ENCODE measurements at places on chromosomes 2 and 18.

DNA sequence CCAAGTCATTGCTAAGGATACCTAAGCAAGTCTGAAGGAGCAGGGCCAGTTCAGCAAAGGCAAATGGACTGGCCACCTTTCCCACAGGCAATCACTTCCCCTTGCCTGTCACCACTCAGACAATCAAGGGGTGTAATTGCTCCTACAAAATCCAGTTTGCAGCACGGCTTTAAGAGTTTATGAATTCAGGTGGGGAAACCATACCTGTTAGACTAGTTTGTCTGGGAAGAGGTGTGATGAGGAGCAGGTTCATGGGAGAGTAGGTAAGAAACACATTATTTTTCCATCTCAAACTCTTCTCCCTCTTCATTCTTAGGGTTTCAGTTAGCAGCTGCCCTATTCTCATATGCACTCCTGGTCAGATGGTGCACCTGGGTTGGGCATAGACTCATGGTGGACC, 102.5 kb downstream of the EVA1A start:
- DNase-seq: no peak

- no peak for DNase-seq
Observed at GRCh38 chr2:124810132-124810531, 785.0 kb downstream of the CNTNAP5 start.

- DNase-seq: no peak
Observed at GRCh38 chr2:144379851-144380311, 140.0 kb downstream of the ZEB2 start.

- no peak for DNase-seq
Observed at GRCh38 chr18:8519102-8519501, 90.1 kb upstream of the RAB12 start.

GRCh38 chr2:26033270-26033817, 540 bp upstream of the RAB10 start:
- DNase-seq: no peak

- DNase-seq: no peak
Observed at GRCh38 chr2:135066710-135067109, 14.6 kb downstream of the RAB3GAP1 start.

Data from stimulated activated CD8-positive, alpha-beta memory T cell treated with anti-CD3 and anti-CD28 coated beads, Interleukin-7, amount 100 ng/mL, for 24 hours (primary cell).